SK-MEL-5 (cell line): ENCODE measurements at places on chromosomes 1 and 21. TPM values are rescaled to one million over a fixed set of nuclear protein-coding genes. Genes with fewer than 3 reads are reported as not detected.

DNA sequence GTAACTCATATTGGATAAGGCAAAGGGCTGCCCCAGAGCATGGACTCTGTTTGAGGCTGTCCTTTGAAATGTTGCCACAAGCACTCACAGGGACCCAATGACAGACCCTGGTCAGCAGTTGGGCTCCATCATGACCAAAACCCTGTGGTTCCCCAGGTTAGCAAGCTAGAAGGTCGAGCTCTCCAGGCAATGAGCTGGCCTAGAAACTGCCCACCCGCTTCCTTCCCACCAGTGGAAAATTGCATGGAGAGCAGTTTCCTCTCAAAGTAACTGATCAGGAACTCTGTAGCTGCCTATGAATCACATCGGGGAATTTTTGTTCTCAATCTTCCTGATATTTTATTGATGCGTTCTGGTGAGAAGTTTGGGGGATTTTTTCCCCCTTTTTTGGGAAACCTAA, 52.8 kb downstream of the FHAD1 start:
- DNase-seq = no peak

DNA sequence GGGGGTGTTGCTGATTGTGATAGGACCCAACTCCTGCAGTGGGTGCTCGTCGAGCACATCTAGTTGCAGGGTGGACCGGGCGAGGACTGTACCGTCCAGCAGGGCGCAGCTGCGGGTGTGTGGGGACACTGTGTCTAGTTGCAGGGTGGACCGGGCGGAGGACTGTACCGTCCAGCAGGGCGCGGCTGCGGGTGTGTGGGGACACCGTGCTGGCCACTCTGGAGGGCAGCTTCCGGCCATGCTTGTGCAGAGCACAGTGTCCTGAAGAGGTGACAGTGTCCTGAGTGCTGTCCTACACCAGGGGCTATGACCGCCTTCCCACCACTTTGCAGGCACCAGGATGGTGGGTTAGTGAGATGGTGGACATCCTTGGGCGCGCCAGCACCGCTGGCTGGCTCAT, 4.6 kb upstream of the TRPM2 start:
- DNase-seq = no peak

Gene CELSR2
- 3.5 TPM in 2 replicates for total RNA-seq

- no peak for DNase-seq
Measured at GRCh38 chr21:20701235-20701634, 297.0 kb upstream of the NCAM2 start.

- no peak for DNase-seq
Measured at GRCh38 chr1:109542657-109543056, 3.0 kb downstream of the GPR61 start.

GRCh38 chr1:220943319-220943996, 64.2 kb downstream of the HLX start:
- DNase-seq = no peak

DNA sequence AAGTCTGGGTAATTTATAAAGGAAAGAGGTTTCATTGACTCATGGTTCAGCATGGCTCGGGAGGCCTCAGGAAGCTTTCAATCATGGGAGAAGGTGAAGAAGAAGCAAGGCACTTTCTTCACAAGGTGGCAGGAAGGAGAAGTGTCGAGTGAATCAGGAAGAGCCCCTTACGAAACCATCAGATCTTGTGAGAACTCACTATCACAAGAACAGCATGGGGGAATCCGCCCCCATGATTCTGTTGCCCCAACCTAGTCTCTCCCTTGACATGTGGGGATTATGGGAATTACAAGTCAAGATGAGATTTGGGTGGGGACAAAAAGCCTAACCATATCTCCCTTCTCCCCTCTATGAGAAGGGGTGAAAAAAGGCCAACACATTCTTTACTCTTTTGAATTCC, 11.2 kb upstream of the IVNS1ABP start:
- no peak for DNase-seq

- DNase-seq = no peak
Measured at GRCh38 chr21:15564907-15565306, 164.9 kb upstream of the USP25 start.

DNA sequence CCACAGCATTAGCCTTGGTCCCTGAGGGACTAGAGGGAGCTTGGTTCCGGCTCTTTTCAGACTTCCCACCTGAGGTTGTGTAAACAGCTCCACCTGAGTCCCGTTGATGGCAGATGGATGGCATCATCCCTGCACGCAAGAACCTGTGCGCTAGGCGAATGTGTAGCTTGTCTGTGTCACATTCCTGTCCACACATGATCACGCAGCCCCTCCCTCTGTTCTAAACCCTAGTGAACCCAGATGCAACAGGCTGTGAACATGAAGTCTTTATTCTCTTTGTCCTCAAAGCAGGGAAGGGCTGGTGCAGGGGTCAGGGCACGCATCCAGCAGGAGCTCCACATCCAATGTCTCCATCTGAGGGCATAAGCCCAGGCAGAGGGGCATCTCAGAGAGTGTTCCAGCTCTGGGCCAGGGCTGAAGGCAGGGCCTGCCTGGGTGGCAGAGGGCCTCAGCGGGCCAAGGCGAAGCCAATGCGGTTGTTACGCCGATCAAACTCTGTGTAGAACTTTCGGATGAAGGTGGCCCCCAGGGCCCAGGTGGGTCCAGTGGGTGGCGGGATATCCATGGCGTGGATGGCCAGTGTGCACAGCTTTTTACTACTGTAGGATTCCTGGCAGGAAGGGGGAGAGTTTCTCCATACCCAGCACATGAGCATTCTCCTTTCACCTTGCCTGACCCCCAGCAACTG, 2.9 kb upstream of the ETNK2 start:
- DNase-seq = no peak

GRCh38 chr1:28370239-28371009, 884 bp downstream of the PHACTR4 start:
- peak; percentile 44 for DNase-seq

DNA sequence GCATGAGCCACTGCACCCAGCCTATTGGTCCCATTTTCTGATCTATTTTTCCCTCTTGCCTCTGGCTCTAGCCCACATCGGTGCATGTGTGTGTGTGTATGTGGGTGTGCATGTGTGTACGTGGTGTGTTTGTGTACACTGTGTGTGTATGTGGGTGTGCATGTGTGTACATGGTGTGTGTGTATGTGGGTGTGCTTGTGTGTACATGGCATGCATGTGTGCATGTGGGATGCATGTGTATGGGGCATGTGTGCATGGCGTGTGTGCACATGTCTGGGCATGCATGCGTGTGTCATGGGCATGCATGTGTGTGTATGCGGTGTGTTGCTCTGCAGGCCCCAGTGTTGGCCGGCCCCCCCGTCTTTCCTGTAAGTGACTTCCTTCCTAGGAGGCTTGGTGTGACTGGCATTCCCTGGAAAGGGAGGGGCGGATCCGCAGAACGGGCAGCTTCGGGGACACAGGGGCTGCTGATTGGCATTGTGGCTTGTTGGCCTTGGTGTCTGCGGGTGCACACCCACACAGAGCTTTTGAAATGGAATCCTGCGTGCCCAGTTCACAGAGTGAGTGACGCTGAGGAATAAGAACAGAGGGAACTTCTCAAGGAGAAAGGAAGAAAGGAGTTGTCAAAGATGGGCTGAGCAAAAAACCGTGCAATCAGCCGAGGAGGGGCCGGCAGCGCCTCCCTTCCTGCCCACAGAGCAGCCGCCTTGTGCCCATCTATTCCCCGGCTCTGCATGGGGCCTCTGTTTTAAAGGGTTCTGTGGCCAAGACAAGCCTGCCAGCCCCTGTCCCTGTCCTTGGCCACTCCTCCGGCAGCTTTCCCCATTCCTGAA, 8.0 kb downstream of the PDXK start:
- no peak for DNase-seq

Gene MMP23B
- total RNA-seq = not detected in 2 replicates
